ENCODE measurements at places on chromosomes 6 and 20.

- no peak for DNase-seq
Measured at GRCh38 chr6:105570416-105570815, 167.5 kb upstream of the PREP start.

GRCh38 chr6:132087391-132087790 lies 136.2 kb upstream of the CCN2 start:
- no peak for DNase-seq

- DNase-seq, result no peak
Measured at GRCh38 chr6:26309731-26310142, 55.3 kb upstream of the BTN3A2 start.

GRCh38 chr20:32312718-32313424 lies 35.4 kb downstream of the KIF3B start:
- DNase-seq, result no peak

- DNase-seq, result no peak
Measured at GRCh38 chr6:85744433-85744970, 101.8 kb upstream of the SYNCRIP start.

DNA sequence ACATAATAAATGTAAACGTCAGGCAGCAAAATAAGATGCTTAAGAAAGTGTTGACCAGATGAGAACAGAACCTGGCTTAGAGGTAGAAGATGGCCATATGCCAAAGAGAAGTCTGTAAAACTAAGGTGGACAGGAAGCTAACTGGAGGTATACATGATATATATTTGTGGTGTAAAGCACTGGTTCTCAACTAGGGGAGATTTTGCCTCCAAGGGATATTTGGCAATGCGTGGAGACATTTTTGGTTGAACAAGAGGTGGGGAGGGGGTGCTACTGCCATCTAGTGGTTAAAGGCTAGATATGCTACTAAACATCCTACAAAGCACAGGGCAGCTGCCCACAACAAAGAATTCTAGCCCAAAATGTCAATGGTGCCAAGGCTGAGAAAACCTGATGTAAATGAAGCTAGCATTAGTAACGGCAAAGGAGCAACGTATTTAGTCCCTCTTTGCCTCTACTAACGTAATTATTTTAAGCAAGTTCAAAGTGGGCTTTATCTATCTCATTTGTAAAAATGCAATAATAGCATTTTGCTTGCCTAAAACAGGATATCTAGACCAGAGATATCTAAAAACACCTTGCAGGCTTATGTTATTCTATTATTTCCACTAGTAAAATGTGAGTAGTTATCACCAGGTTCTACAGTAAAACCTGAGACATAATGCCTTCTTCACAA lies 182.6 kb downstream of the RNGTT start:
- DNase-seq, result peak; percentile 42

DNA sequence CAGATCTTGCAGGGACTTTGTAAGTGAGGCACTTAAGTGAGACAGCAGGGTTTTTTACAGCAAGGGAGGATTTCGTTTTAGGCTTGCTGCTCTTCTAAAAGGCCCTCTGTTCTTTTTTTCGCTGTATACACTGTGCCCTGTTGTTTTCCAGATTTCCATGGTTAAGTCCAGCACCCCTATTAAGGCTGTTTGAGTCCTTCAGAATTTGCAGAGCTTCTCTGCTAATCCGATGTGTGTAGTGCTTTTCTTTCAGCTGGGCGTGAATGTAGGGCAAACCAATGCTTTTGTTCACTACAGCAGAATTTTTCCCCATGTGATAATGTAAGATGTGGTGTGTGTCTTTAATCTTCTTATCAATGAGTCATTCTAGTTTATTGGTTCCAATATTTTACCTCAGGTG lies 200.5 kb upstream of the RREB1 start:
- DNase-seq, result no peak

All from activated T-cell treated with anti-CD3 and anti-CD28 coated beads for 24 hours (primary cell).